Caki2 (cell line): ENCODE measurements at places on chromosomes 3 and 15. TPM values are rescaled to one million over a fixed set of nuclear protein-coding genes. Genes with fewer than 3 reads are reported as not detected.

DNA sequence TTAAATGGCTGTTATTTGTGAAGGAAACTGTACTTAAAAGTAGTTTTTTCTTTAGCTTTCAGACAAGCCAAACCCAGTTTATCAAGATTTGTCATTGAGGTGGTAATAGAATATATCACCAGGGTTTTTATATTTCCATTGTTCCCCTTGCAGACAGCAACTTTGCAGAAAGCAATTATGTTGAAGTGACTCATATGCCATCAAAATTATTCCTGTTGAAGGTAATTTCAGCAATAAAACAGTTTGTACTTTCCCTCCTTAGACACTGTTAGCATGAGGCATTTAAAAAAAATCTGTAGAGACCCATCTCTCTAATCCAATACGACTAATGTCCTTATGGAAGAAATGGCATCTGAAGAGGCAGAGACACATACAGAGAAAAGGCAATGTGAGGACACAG lies 219.0 kb downstream of the NFKBIZ start:
- no peak for DNase-seq

DNA sequence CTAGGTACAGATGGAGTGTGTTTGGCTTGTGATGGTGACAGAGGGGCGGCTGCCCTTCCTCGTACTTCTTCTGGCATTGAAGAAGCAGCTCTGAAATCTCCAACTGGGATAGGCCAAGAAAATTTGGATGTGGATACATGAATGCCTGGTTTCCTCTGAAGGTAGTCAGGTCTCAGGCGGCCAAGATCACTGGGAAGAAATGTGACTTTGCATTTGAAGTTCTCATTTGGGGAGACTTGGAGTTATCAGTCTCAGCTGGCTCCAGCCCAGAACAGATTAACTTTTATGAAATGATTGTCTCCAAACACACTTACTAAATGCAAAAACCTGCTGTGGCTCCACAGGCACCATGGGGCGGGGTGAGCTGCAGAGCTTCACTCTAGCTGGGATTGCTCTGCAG lies 215.9 kb downstream of the THSD4 start:
- DNase-seq, result no peak

DNA sequence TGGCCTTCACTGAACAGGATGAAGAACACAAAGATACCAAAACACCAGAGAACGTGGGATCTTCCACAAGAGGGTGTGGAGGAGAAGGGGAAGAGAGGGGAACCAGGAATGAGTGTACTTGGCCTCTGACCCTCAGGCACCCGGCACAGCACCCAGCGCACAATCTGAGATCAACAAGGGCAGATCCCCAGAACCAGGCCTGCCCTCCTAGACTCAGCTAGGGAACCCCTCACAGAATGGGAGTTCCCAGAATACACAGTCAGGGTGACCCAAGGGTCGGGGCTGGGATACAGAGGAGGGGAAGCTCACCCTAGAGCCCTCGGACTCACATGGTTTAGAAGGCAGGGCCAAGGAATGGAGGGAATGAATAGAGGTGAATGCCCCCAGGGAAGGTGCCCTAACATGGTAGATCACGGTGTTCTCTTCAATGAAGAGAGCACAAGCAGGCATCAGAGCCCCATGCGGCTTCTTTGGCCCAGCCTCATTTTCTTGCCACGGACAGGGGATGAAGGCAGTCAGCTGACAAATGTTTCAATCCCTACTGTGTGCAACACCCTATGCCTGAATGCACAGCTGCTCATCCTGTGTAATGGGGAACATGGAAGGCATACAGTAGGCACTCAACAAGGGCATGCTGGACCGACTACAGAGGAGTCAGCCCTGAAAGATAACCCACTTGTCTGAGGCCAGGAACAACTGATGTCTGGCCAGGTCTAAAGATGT lies 13.1 kb downstream of the BMF start:
- DNase-seq, result no peak

Gene SOX2
- total RNA-seq, result not detected in 2 replicates
